ENCODE measurements at places on chromosomes 4 and X.

DNA sequence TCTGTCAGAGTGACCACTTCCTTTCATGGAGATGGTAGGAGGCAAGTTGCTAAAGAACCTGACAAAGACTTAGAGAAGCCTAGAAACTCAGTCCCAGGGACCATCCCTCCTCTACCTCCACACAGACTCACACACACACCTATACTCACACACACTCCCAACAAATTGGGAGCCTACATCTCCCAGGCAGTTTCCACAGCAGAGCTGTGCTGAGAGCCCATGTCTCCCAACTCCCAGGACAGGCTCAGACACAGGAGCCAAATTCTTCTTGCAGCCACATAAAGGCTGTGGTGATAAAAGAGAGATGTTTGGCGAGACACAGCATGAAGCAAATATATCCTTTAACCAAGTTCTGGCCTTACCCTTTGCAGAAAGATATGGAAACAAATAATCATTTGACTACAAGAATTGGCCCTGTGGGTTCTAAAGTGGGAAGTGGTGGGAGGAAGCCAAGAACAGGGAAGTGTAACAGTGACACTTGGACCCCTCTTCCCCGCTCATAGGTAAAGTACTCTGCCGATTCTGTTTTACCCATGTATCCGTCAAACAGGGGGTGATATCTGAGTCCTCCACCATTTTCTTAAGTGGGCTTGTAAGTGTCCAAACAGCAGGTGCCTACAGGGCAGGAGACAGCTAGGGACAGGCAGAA is 11.0 kb upstream of the IDS start:
- DNase-seq = no peak

DNA sequence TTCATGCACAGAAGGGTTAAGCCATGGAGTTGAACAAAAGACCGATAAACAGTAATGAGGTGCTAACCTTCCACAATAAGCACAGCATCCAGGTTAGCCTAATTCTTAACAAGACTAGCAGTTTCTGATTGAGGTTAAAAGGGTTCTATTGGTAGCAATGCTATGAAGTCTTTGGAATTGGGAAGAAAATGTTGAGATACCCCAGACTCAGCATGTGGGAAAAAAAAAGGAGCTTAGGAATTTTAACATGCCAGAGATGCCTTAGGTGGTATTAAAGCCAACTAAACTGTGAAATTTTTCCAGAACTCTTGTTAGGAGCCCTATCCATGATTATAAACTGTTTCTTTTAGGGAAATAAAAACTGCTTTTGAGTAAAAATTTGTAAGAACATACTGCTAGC is 391.7 kb downstream of the GABRG1 start:
- DNase-seq = no peak

DNA sequence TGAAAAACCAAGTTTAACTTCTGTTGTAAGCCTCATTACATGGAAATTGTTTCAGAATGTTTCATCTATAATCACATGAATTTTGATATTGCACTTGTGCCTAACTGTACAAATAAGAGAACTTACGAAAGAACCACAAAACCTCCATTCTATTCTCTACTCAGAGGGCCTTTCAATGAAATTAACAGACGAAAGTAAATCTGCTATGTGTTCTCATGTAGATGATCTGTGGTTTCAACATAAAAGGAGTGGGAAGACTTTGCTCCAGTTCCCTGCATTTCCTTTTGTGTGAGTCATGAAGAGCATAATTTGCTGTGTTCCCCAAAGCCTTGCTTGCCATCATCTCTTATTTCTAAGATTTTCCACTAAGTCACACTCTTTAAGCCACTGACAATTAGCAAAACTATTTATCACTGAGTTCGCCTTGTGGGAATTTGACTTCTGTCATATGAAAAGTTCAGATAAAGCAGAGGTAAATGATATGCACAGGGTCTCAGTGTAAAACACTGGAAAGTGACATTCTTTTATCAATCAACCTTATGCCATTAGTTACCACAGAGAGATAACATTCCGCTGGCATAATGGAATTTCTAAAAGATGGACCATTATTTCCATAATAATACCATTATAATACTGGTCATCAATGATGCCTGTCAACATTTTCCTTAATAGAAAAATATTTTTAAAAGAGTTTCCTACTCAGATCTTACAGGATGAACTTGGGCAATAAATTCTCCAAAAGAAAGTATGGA is 329.8 kb downstream of the NR3C2 start:
- DNase-seq = no peak

DNA sequence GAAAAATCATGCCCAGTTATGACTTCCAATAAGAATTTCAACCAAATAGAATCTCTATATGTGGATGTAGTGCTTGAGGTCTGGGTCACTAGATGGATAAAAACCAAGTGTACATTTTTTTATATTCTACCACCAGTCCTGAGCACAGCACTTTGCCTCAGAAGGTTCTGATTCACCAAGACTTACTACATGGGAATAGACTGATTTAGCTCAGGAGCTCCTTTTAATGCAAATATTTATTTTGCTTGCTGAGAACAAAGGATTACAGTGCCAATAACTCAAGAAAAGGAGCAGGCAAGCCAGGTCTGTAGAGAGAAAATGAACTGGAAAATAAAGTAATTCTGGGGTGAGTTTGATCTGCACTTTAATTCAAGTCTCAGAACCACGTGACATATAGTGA is 6.4 kb upstream of the XK start:
- no peak for DNase-seq

DNA sequence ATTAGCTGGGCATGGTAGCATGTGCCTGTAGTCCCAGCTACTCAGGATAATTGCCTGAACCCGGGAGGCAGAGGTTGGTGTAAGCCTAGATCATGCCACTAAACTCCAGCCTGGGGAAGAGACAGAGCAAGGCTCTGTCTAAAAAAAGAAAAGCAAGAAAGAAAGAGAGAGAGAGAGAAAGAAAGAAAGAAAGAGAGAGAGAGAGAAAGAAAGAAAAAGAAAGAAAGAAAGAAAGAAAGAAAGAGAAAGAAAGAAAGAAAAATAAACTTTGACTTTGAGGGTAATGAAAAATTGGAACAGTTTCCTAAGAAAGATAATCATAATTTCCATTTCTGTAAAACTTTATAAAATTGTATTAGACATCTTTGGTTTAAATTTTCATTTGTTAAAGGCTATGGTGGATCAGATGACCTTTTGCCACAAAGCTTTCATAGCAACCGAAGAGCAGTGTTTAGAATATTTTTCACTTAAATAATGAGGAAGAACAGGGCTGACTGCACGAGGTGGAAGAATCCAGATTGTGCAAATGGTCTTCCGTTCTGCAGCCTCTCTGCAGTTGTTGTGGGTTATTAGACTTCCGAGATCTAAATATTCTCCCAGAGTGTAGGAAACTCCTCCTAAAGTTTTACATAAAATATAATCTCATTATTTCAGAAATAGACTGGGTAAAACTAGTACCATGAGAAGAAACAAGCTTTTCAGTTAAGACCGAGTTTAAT is 55.9 kb downstream of the RBM47 start:
- no peak for DNase-seq

GRCh38 chrX:65772842-65773241 is 105.4 kb downstream of the MSN start:
- DNase-seq = no peak

DNA sequence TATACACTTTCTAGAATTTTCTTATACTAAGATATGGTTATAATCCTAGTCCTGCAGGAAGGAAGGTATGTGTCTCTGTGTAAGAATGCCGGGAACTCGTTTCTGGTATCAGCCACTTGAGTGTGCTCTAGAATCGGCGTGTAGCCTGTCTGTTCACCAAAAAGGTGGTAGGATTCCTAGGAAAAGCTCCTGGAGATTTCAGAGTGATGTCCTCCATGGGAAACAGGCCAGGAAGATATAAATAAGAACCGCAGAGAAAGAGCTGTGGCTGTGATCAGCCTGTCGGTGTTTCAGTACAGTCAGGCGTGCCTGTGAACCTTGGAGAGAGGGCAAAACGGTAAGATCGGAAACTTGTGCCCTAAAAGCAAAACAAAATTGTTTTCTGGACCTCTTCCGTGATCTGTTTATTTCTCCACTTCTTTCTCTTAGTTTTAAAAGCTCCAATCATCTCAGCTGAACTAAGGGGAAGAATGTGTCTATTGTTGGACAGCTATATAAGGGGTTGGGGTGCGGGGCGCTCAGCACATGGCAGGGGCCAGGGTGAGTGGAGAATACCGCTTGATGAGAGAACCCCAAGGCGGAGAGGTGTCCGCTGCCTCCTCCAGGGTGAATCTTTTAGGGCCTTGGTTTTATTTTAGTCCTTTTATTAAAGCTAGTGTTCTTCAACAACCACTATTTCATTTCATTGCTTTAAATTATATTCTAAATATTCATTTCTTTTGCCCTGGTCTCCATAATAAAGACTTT is 303.8 kb upstream of the TENM3 start:
- no peak for DNase-seq

DNA sequence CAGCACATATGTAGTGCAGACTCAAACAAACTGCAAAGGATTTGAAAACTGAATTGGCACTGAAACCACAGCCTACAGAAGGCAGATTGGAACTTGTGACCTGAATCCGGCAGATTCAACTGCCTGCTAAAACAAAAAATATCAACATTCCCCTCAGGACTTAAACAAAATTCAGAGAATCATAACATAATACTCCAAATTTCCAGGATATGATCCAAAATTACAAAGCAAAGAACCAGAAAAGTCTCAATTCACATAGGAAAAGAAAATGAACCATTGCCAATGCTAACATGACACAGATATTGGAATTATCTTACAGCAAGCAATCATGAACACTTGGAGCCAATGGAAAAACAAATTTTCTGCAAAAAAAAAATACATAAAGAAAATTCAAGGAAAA is 250.4 kb downstream of the PRDM5 start:
- no peak for DNase-seq

GRCh38 chrX:24487571-24487970 is 22.5 kb downstream of the PDK3 start:
- no peak for DNase-seq

- DNase-seq = no peak
Observed at GRCh38 chr4:186755550-186756519, 32.2 kb upstream of the FAT1 start.

- no peak for DNase-seq
Observed at GRCh38 chr4:165177725-165178666, 29.4 kb upstream of the KLHL2 start.

Data from stimulated activated naive CD8-positive, alpha-beta T cell treated with anti-CD3 and anti-CD28 coated beads, Interleukin-15, Interleukin-2, amounts not matched to agents 100 U/mL and 50 U/mL, for 24 hours (primary cell).